ENCODE measurements at places on chromosomes 7 and 10. TPM values are rescaled to one million over a fixed set of nuclear protein-coding genes. Genes with fewer than 3 reads are reported as not detected.

The SLC18A3 gene
- total RNA-seq, result not detected

DNA sequence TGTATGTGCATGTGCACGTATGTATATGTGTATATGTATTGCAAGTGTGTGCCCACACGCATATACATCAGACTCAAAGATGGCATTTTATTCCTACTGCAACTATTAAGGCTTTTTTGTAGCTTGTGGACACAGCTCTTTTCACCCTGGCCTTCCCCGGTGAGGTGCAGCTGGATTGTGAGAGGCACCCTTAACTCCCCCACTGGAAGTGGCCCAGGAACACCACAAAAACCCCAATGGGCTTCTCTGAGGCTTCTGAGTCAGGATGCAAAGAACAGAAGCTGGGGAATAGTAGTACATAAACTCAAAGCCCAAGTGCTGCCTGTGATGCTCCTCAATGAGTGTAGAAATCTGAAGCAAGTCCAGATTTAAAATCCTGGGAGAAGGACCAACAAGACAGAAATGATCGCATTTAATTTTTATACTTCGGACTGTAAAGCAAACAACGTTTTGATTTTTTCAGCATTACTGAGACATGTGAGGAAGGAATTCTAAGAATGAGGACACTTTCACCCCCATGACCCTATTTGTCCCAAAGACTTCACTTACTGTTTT is 369.2 kb upstream of the MGMT start:
- DNase-seq, result no peak
- peaks cover 4% of the 10 kb centered on the region for H3K36me3 ChIP-seq
- no peak overlapping the region for H3K27ac ChIP-seq
- no peak overlapping the region for H3K4me3 ChIP-seq
- peaks cover 4% of the 10 kb centered on the region for H3K27me3 ChIP-seq

DNA sequence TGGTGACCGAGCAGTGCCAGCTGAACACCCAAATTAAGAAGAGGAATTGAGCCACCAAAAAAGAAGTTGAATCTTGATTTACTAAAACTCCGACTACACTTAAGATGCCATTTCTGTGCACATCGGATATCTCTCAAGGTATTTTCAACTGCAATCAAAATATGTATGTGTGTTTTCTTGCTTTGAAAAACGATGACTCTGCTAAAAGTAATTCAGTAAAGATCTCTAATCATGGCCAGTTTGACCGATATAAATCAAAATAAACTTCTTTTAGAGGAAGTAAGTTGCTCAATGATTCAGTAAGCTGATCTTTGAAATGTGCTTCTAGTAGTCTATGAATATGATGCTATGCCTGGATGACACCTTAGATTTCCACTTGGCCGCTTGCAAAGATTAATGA is 453.5 kb upstream of the TPK1 start:
- H3K36me3 ChIP-seq, result no peaks in the 10 kb centered on the region
- no peaks in the 10 kb centered on the region for H3K27me3 ChIP-seq
- H3K4me3 ChIP-seq, result no peak overlapping the region
- no peak for DNase-seq
- no peaks in the 10 kb centered on the region for H3K4me1 ChIP-seq

The SFR1 gene
- 16.1 TPM for total RNA-seq

DNA sequence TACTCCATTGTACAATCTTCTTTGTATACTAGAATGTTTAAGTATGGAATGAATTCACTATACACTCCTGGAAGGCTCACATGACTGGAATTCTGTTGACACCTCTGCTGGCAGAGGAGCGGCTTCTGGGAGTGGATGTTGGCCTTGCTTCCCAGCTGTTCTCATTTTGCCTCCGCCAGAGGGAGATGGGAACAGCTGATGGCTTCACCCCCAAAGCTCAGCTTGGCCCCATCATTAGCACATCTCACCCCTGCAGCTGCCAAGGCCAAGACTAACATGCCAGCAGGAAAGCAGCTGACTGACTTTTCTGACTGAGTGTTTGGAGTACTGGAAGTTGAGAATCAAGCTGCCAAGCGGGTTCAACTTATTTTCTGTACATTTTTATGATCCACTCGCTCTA is 15.1 kb downstream of the ADAM12 start:
- H3K4me3 ChIP-seq, result no peak overlapping the region
- no peak for DNase-seq
- H3K27me3 ChIP-seq, result no peaks in the 10 kb centered on the region

DNA sequence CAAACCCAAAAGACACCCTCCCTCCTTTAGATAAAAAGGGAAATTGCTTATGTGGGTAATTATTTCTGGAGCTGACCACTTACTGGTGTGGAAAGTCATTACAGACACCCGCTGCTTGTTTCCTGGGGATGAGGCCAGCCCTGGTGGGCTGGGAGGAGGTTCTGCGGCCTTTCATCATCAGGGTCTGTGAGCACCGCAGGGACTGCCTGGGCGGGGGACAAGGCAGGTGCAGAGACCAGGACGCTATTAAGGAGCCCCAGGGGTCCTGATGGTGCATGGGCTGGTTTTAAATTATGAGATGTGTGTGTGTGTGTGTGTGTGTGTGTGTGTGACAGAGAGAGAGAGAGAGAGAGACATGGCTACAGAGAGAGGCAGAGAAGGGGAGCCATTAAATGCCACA is 171.2 kb downstream of the DNAJB6 start:
- H3K4me3 ChIP-seq, result no peak overlapping the region
- no peak overlapping the region for H3K27ac ChIP-seq
- DNase-seq, result no peak
- peaks cover 51% of the 10 kb centered on the region for H3K27me3 ChIP-seq
- peaks cover 14% of the 10 kb centered on the region for H3K4me1 ChIP-seq

GRCh38 chr10:58179238-58179637 is 88.5 kb downstream of the IPMK start:
- H3K36me3 ChIP-seq, result no peaks in the 10 kb centered on the region
- H3K27me3 ChIP-seq, result peaks cover 5% of the 10 kb centered on the region
- no peak overlapping the region for H3K27ac ChIP-seq
- DNase-seq, result no peak
- no peak overlapping the region for H3K4me3 ChIP-seq

- peaks cover 2% of the 10 kb centered on the region for H3K4me1 ChIP-seq
- peaks cover 35% of the 10 kb centered on the region for H3K36me3 ChIP-seq
- no peak overlapping the region for H3K27ac ChIP-seq
- no peak for DNase-seq
- H3K27me3 ChIP-seq, result no peaks in the 10 kb centered on the region
- no peak overlapping the region for H3K4me3 ChIP-seq
These were observed 98.9 kb downstream of the ANKRD61 start for GRCh38 chr7:6130007-6130587.

GRCh38 chr10:28503114-28503513 is 29.8 kb upstream of the WAC start:
- DNase-seq, result no peak
- no peaks in the 10 kb centered on the region for H3K36me3 ChIP-seq
- H3K27me3 ChIP-seq, result peaks cover 2% of the 10 kb centered on the region
- peaks cover 1% of the 10 kb centered on the region for H3K4me1 ChIP-seq
- H3K27ac ChIP-seq, result no peak overlapping the region

- DNase-seq, result no peak
- no peak overlapping the region for H3K27ac ChIP-seq
- no peaks in the 10 kb centered on the region for H3K36me3 ChIP-seq
- no peaks in the 10 kb centered on the region for H3K4me1 ChIP-seq
These were observed 168.5 kb upstream of the TCERG1L start for GRCh38 chr10:131480066-131480465.
